Fibroblast of pulmonary artery (primary cell): ENCODE measurements at places on chromosomes 2 and 18.

DNA sequence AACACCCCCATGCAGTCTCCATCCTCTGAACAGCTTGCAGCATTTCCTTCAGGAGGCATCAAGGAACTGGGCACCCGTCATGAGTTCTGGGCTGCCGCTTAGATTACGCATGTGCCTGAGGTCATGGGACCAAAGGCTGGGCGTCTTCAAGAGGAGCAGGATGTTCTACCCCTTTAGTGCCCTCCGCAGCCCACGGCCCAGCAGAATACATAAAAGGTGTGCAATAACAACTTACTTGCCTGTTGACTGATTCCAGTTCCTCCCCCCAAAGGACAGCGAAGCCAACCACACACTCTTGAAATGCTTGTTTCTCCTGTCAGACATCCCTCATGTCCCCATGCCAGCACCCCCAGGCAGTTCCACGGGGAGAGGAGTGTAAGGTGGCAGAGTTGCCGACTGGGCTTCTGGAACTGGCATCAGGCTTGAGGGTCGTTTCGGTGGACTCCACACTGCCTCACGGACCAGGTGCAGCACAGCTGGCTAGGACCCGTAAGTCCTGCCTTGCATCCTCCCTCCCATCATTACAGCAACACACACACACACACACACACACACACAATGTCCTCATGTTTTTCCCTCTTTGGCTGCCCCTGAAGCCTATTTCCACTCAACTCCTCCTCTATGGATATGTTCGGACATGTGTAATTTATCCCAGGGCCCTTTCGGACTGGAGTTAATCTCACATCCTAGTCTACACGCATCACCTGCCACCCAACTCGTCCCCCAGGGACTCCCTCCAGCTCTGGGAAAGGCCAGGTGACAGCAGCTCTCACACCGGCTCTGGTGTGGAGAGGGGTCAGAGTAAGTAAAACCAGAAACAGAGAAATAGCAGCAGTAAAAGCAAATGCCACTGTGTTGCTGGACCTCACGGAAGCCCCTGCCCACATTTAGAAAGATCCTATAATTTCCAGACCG is 200.7 kb downstream of the BCL11A start:
- DNase-seq, result no peak

DNA sequence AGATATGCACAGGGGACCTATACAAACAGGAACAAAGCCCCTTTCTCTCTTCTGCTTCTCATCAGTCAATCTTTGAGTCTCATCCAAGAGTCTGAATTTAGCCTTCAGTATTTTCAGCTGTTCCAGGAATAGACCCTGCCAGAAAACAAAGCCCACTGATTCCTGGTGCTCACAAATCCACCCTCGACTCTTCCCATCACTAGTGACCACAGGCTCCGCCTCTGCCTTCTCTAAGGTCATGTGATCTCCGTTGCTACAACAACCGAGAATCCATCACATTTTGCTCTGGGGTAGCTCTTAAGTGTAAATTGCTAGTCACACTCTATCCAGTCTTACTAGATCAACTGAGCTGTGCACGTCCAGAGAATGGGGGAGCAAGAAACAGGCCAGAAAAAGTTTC is 46.4 kb upstream of the SPTBN1 start:
- DNase-seq, result no peak

DNA sequence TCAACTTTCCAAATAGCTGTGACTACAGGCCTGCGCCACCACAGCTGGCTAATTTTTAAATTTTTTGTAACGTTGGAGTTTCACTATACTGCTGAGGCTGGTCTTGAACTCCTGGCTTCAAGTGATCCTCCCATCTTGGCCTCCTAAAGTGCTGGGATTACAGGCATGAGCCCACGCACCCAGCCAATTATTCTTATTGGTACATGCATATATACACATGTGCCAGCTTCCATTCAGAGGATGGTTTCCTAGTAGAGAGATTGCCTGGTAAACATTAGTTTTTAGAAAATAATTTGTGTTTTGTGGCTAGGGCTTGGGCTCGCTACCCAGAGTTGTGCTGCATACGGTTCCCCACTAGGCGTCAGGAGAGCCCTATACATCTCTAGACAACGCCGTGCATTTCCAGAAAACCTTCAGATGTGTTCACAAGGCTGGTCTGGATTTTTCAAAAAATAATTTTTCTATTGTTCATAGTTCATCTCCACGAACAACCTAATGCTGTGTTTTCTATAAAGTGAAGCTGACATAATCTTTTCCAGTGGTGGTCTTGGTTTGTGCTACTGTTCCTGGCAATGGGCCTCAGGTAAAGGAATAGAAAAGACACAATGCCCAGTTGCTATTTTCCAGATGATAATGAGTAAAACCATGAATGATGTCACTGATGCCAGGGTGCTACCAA is 14.6 kb upstream of the AFG3L2 start:
- peak; percentile 83 for DNase-seq

GRCh38 chr2:124402274-124402673 is 377.2 kb downstream of the CNTNAP5 start:
- DNase-seq, result no peak

DNA sequence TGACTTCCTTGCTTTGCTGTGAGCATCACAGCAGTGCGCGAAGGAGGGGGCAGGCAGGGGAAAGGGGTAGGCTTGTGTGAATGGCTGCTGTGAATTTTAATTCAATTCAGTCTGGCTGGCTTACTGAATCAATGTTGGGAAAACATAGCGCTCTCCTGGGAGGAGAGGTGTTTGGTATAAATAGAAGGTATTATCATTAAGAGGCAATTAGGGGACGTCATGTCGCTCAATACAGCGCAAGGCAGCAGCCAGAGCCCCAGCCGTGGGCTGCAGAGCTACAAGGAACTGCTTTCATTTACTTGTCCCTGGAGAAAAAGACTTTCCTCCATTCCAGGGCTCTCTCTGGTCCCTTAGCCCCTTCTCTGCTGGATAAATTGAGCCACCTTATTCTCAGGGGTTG is 181.4 kb upstream of the MSH6 start:
- no peak for DNase-seq

DNA sequence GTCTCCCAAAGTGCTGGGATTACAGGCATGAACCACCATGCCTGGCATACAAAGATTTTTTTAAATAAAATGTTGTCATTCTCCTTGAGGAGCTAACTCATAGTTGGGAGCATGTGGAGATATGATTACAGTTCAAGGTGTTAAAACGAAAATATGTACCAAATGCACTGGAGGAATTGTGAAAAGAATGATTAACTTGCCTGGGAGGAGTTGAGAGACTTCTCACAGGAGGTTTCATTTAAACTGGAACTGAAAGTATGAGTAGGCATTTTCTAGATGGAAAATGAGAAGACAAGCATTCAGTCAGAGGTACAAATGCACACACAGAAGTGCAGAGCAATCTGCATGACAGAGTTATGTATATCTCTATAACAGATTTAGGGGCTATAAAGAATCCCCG is 126.6 kb upstream of the PDE1A start:
- no peak for DNase-seq
